ENCODE measurements at places on chromosomes 12 and 14.

DNA sequence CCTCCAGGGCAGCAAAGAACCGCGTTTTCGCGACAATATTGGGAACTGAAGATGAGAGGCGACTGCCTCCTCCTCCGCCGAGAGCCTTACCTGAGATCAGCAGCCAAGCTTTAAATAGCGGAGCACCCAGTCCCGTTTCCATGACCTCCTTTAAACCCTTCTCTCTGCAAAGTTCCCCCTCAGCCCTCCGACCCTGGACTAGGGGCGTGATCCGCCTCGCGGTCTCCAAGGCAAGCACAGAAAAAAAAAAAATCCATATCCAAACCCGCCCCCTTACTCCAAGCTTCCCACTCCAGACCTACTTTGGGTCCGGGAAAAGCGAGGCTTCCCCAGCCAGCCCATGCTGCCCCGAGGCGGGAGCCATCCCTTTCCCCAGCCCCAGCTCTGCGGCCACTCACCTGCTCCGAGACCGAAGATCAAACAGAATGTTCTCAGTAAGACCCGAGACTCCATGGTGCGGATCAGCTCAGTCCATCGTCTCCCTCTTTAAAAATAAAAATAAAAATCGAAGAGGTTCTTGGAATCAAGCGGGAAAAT is 630 bp downstream of the NELL2 start:
- no peak for DNase-seq

DNA sequence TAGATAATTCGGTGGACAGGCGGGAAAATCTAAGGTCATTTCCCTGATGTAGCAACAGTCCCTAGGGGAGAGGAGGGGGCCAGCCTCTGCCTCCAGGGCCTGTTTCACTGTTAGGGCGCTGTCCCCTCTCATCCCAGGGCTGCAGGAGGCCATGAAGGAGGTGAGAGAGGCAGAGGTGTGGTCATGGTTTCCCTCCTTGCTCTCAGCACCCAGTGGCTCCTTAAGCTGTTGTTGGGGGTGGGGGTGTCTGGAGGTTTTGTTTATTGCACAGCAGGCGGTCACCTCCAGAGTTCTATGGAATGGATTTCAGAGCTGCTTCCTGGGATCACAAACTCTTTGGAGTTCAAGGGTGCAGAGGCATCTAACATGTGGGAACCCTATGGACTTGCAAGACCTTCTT is 212.5 kb upstream of the RTL1 start:
- no peak for DNase-seq

GRCh38 chr12:24596768-24597388 is 352.0 kb downstream of the BCAT1 start:
- DNase-seq: no peak

GRCh38 chr14:86798330-86798729 is 1194.7 kb downstream of the GALC start:
- DNase-seq: no peak

- no peak for DNase-seq
These were observed 341.6 kb upstream of the SFSWAP start for GRCh38 chr12:131369094-131369845.

GRCh38 chr14:53054457-53054856 is 98.7 kb downstream of the DDHD1 start:
- no peak for DNase-seq

DNA sequence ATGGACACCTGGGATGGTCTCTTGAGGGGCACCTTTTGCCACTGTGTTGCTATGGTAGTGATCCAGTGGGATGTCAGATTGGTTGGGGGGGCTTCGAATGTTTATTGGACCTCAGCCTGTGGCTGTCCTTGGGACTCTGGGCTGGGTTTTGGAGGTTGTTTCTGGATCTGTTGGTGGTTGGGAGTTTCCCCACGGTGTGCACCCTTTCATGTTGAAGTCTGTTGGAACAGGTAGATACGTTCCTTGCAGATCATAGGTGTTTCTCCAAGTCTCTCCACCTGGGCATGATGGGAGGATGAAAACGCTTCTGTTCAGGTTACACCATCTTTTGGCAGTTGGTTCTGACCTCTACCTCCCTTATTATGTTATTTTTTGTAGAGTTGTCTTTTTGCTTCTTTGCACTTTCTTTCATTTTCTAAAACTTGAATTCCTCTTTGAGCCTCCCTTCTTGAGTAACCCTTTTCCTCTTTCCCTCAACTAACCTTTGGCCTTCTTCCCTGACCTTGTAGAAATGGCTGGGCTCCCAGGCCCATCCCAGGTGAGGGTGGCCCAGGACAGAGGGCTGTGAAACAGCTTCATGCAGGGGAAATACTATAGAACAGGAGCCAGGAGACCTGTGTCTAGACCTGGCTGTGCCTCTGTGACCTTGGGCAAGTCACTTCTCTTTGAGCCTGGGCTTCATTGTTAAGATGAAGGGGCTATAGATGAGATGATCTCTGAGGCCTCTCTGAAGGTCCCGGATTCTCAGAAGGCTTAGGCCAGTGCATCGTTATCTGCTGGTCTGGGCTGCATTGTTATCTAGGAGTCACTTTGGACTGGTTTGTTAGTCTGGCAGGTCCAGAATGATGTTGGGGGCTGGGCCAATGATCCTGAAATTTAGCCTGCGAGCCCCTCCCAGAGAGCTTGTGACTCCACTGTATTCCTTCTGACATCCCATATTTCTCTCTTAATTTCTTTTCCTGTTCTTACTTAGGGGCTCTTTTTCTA is 2.0 kb downstream of the ATN1 start:
- no peak for DNase-seq

DNA sequence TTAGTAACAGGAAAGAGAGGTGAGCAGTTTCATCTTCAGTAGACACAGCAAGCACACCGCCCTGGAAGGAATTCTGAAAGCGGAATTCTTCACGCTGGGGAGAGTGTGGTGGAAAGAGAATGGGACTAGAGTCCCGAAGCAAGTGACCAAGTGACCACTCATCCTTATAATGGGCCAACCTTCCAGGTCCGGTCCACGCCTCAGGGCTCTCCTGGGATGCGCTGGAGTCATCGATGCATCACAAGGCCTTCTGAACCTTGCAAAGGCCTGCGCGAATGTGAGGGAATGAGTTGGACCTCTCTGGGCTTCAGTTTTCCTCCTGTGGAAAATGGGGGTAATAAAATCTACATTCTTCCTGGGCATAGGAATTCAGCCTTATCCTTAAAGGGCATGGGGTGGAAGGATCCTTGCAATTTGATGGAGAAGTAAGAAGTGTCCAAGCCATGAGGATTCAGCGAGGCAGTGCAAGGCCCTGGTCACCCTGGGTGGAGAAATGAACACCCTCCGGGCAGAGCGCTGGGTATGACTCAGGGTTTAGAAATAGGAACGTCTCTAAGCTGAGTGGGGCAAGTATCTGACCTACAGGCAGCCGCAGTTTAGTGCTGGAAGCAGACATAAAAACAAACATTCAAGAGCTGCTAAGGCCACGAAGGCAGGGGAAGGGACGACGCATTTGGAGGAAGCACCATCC is 97.7 kb downstream of the SETD3 start:
- DNase-seq: no peak

GRCh38 chr14:74658535-74659131 is 46.6 kb upstream of the LTBP2 start:
- no peak for DNase-seq

DNA sequence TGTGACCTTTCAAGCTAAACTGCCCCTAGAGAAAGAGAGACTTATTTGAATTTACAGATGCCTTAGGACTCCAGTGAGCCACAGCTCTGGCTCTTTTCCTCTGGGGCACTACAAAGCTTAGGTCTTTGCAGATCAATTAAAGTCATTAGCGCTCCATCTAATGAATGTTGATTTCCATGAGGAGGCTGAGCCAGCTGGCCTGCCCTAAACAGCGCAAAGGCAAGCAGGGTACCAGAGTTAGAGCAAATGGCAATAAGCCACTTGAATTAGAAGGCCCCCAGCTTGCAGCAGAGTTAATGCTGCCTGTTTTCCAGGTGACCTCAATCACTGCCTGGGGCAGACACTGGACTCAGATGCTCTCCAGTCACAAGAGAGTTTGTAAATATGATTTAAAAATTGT is 695.3 kb downstream of the DIO2 start:
- DNase-seq: no peak

DNA sequence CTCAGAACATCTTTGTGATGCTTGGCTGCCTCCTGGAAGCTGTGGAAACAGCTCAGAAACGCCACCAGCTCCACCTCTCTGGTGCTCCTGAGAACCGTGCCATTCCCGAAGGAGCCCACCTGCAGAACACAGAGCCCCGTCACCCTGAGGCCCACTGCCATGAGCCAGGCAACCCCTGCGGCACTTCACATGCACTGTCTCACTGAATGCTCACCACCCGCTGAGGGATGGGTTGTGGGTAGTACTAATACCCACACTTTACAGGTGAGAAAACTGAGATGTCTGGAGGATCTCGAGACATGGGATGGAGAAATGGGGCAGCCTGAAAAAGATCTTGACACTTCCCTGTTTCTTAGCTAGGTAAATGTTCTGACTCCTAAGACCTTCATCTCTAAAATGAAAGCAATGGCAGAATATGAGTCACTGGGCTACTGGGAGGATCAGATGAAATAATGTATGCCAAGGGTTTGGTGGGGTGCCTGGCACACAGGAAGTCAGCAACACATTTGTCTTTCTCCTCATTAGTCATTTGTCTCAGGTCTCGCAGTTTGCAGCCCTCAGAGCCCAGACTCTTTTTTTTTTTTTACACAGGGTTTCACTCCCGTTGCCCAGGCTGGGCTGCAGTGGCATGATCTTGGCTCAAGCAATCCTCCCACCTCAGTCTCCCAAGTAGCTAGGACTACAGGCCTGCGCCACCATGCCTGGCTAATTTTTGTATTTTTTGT is 5.3 kb downstream of the OASL start:
- no peak for DNase-seq

- no peak for DNase-seq
These were observed 12.9 kb downstream of the ITGB7 start for GRCh38 chr12:53193985-53194716.

DNA sequence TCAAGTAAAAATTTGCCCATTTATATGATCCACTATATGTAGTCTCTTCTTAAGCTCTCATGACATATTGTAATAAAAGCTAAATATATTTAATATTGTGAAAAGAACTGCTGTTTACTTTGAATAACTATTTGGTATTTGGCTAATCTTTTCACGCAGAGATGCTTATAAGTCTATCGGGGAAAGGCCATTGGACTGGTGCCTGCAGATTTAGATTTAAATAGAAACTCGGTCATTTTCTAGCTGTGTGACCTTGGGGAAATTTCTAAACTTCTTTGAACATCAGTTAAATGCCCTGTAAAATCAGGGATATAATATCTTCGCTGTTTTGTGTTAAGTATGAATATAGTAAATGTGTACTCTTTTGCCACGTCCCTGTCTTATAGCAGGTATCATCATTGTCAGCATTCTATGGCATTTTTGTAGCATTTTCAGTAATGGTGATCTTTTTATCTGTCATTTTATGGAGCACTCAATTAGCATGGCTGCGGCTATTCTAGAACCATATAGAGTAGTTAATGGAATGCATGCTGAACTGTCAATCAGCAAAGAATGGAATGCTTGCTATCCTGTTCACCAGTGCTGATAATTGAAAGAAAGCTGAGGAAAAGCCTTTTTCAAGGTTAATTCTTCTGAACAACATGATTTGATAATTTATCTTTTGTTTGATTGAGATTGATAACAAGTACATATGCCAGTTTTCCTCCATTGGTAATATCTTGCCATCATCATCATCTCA is 181.2 kb downstream of the TMTC2 start:
- no peak for DNase-seq

Measured in T-helper 17 cell (primary cell).